ENCODE measurements at places on chromosomes 13 and 19.

DNA sequence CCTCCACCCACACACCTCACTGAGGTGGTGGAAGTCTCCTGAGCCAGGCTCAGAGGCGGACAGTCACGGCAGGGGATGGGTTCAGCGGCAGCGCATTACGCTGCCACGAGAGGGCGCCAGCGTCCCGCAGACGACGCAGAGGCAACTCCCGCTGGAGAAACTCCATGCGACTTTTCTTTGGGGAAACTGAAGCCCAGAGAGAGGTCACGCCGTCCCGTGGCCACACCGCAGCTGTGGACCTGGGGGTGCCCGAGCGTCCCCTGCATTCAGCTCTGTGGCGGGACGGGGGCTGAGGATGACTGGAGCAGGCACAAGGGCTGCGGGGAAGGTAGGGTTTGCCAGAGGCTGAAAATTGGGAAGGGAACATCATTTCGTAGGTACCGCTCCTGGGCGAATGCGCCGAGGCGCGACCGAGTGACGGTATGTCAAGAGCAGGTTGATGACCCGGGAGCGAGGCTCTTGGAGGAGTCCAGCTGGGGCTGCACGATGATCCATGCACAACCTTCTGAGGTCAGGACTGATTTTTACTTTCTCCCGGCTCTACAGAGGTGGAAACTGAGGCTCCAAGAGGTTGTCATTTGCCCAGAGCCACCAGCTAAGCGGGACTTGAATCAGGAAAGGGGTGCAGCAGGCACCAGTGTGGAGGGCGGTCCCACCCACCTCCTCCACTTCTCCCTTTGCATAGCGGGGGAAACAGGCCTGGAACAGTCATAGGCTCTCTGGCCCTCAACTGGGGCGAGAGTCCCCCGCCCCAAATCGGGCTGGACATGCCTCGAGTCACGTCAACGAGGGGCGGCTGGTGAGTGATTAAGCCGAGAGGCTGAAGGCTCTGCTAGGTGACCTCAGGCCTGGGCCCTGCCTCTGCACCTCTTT lies 690 bp upstream of the ARRDC2 start:
- peak; percentile 70 for DNase-seq

DNA sequence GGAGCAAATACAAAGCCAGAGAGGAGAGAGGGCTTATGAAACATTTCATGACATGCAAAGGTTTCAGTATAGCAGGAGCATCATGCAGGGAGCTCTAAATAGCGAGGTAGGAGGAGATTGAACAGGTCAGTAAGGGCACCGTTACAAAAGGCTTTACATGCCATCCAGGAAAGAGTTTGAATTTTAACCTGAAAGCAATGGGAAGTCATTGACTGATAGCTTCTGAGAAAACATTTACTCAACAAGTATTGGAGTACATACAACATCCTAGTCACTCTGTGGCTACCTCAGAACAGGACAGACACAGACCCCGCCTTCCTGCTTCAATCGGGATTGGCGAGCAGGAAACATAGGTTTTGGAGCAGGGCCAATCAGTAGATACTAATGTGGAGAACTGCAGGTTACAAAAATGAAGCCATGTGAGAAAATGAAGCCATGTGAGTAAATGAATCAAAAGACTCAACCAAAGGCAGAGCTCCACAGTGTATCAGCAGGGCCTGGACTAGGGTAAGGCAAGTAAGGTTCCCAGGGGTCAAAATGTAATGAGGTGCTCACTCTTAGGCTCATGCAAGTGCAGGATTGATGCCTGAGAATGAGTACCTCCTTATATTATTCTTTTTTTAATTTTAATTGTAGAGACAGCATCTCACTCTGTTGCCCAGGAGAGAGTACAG lies 46.8 kb upstream of the FNDC3A start:
- no peak for DNase-seq

DNA sequence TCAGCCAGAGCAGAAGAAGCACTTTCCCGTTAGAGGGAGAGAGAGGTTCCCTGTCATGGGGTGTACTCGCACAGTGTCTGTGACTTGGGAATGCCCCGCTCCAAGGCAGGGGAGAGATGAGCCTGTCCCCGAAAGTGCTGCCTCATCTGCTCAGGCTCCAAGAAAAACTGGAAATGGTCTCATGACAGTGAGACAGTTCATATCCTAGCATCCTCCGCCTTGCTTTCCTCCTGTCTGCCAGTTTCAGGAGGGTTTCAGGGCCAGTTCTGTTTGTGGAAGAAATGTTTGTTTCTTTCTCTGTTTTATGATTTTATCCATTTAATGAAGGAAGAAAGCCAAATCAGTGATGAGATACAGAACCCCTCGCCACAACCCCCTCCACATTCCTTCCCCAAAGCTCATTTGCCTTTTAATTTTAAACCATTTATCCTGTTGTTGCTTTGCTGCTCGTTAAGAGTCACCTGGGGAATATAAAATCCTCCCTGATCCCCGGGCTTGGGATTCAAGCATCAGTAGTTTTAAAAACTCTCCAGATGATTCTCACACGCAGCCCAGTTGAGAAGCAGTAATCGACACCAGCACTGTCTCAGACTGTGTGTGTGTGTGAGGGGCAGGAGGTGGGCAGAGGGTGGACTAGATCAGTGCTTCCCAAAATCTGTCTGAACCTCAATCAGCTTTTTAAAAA lies 144.6 kb upstream of the UBL3 start:
- no peak for DNase-seq

- DNase-seq = no peak
Measured at GRCh38 chr13:92560883-92561282, 665.7 kb upstream of the GPC6 start.

- peak; percentile 29 for DNase-seq
Measured at GRCh38 chr19:1236576-1236975, 1.2 kb downstream of the CBARP start.

GRCh38 chr13:111880185-111880584 lies 186.8 kb upstream of the SOX1 start:
- DNase-seq = no peak

All from NCI-H345 (cell line).